ENCODE measurements at places on chromosomes 5 and 9.

GRCh38 chr5:156883316-156883875, 33.3 kb downstream of the PPP1R2B start:
- DNase-seq = no peak
- no peak overlapping the region for H3K4me3 ChIP-seq
- peaks cover 5% of the 10 kb centered on the region for H3K27me3 ChIP-seq

DNA sequence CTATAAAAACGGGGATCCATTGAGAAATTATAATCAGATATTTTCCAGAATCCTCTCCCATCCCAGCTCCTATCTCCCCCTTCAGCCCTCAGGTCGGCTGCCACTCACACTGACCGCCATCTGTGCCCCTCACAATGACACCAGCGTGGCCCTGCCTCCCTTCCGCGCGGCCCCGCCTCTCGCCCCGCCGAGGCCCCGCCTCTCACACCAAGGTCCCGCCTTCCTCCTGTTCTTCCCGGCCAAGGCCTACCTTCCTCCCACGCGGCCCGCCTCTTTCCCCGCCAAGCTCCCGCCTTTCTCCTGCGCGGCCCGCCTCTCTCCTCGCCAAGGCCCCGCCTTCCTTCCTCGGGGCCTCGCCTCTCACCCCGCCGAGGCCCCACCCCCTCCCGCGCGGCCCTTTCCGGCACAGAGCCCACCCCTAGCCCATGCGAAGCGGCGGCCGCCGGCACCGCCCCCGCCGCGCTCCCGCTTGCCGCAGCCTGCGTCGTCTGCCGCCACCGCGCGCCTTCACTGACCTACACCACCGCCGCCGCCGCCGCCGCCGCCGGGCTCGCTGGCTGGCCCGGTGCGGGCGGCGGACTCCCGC, at the start of gene DNAJC21:
DNAJC21 (plus strand) TSS at position 426 of the 586 bp plus-strand sequence. CDS start 261 bp downstream, outside the sequence.
- peaks cover 11% of the 10 kb centered on the region for H3K36me3 ChIP-seq
- DNase-seq = peak; percentile 97
- peak within 1 kb of the TSS; percentile 98 for H3K4me3 ChIP-seq
- no peaks in the 10 kb centered on the region for H3K4me1 ChIP-seq

DNA sequence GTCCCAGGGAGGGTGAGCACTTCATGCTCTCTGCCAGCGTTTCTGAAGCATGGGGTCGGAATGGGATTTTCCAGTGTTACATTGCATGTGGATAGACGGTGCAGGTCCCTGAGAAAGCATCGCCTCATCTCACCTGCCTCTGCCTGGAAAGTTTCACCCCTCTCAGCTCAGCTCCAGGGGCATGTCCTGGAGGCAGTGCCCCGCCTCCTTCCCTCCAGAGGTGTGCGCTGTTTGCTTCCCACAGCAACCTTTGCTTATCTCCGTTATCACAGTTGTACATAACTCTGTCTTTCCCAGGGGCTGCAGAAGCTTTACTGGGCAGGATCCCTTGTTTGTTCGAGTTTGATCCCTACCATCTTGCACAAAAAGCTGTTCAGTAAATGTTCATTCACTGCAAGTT, 10.7 kb upstream of the CREBRF start:
- no peak overlapping the region for H3K27ac ChIP-seq
- H3K4me3 ChIP-seq = no peak overlapping the region
- H3K27me3 ChIP-seq = no peaks in the 10 kb centered on the region
- no peaks in the 10 kb centered on the region for H3K4me1 ChIP-seq

- no peaks in the 10 kb centered on the region for H3K4me1 ChIP-seq
- H3K4me3 ChIP-seq = no peak overlapping the region
- DNase-seq = no peak
- no peaks in the 10 kb centered on the region for H3K36me3 ChIP-seq
- H3K27ac ChIP-seq = no peak overlapping the region
Measured at GRCh38 chr9:84811751-84812074, 142.2 kb downstream of the NTRK2 start.

GRCh38 chr9:109868722-109869121, 88.7 kb downstream of the PALM2AKAP2 start:
- H3K4me3 ChIP-seq = no peak overlapping the region
- H3K27ac ChIP-seq = no peak overlapping the region
- no peaks in the 10 kb centered on the region for H3K36me3 ChIP-seq
- DNase-seq = no peak

- DNase-seq = no peak
- H3K27ac ChIP-seq = peak overlapping the region; percentile 35
- H3K4me3 ChIP-seq = no peak overlapping the region
- H3K27me3 ChIP-seq = no peaks in the 10 kb centered on the region
Measured at GRCh38 chr9:130766927-130767307, 68.1 kb upstream of the ABL1 start.

- H3K4me1 ChIP-seq = no peaks in the 10 kb centered on the region
- no peak for DNase-seq
- H3K4me3 ChIP-seq = no peak overlapping the region
- no peak overlapping the region for H3K27ac ChIP-seq
Measured at GRCh38 chr9:35882996-35883395, 12.8 kb upstream of the OR13J1 start.

DNA sequence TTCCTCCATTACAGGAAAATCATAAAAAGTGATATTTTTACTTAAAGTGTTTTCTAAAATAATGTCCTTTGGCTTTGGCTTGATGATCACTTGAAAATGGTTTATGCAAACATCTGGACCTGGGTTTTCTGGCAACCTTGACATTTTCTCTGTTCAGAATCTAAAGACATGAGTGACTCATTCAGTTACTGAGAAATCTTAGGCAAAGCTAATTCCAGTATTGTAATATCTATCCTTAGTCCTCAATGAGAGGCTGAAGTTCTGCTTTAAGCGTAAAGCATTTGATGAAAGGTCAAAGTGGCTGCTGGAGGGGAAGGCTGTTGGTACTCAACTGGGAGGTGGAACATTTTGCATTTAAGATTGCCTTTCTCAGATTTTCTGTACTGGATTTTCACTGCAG, 2.3 kb downstream of the MAN2A1 start:
- peak overlapping the region; percentile 98 for H3K27ac ChIP-seq
- H3K36me3 ChIP-seq = no peaks in the 10 kb centered on the region
- H3K4me3 ChIP-seq = peak overlapping the region; percentile 93

- H3K36me3 ChIP-seq = no peaks in the 10 kb centered on the region
- no peak overlapping the region for H3K4me3 ChIP-seq
- no peak overlapping the region for H3K27ac ChIP-seq
- no peaks in the 10 kb centered on the region for H3K27me3 ChIP-seq
Measured at GRCh38 chr9:38205279-38205678, 136.3 kb upstream of the SHB start.

DNA sequence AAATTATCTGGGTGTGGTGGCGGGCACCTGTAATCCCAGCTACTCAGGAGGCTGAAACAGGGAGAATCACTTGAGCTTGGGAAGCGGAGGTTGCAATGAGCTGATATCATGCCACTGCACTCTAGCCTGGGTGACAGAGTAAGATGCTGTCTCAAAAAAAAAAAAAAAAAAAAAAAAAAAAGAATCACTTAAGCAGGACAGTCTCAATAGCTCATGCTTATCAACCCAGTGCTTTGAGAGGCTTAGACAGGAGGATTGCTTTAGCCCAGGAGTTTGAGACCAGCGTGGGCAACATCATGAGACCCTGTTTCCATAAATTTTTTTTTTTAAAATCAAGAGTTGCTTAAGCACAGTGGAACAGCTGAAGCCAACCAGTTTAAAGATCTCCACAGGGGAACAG, 42.6 kb downstream of the LEAP2 start:
- no peaks in the 10 kb centered on the region for H3K4me1 ChIP-seq
- H3K27ac ChIP-seq = no peak overlapping the region
- H3K4me3 ChIP-seq = no peak overlapping the region
- H3K27me3 ChIP-seq = no peaks in the 10 kb centered on the region

DNA sequence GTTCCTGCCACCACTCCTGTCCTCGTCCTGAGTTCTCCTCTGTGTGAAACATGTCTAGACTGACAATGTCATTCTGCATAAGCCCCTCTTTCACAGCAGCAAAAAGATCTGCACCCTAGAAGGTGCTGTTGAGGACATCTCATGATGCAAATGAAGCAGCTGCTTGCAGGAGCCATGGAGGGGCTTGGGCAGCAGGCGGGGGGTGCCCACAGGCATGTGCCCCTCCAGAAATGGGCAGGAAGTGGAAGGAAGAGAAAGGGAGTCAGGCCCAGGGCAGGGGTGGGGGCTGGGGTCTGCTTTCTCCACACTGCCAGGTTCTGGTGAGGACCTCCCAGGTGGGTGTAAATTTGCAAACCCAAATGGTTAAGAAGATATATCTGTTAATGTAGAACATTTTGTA, 54.5 kb upstream of the KCNMB1 start:
- H3K4me1 ChIP-seq = no peaks in the 10 kb centered on the region
- no peak for DNase-seq
- no peaks in the 10 kb centered on the region for H3K27me3 ChIP-seq
- H3K36me3 ChIP-seq = no peaks in the 10 kb centered on the region

- no peaks in the 10 kb centered on the region for H3K36me3 ChIP-seq
- no peaks in the 10 kb centered on the region for H3K27me3 ChIP-seq
- H3K27ac ChIP-seq = peak overlapping the region; percentile 76
- H3K4me3 ChIP-seq = no peak overlapping the region
- DNase-seq = no peak
Measured at GRCh38 chr9:114177423-114178064, 22.2 kb downstream of the COL27A1 start.

GRCh38 chr5:180390441-180391190, 37.5 kb upstream of the GFPT2 start:
- no peak overlapping the region for H3K27ac ChIP-seq
- no peaks in the 10 kb centered on the region for H3K4me1 ChIP-seq
- no peak overlapping the region for H3K4me3 ChIP-seq
- no peaks in the 10 kb centered on the region for H3K36me3 ChIP-seq

- H3K4me1 ChIP-seq = peaks cover 35% of the 10 kb centered on the region
- peak overlapping the region; percentile 95 for H3K4me3 ChIP-seq
- H3K27me3 ChIP-seq = no peaks in the 10 kb centered on the region
- peaks cover 8% of the 10 kb centered on the region for H3K36me3 ChIP-seq
- DNase-seq = no peak
- H3K27ac ChIP-seq = peak overlapping the region; percentile 84
Measured at GRCh38 chr5:90528601-90529193, 687 bp downstream of the LYSMD3 start.

- H3K27me3 ChIP-seq = no peaks in the 10 kb centered on the region
- no peaks in the 10 kb centered on the region for H3K4me1 ChIP-seq
- no peak overlapping the region for H3K4me3 ChIP-seq
- no peak for DNase-seq
- H3K27ac ChIP-seq = no peak overlapping the region
Measured at GRCh38 chr5:144219869-144220268, 49.2 kb downstream of the KCTD16 start.

DNA sequence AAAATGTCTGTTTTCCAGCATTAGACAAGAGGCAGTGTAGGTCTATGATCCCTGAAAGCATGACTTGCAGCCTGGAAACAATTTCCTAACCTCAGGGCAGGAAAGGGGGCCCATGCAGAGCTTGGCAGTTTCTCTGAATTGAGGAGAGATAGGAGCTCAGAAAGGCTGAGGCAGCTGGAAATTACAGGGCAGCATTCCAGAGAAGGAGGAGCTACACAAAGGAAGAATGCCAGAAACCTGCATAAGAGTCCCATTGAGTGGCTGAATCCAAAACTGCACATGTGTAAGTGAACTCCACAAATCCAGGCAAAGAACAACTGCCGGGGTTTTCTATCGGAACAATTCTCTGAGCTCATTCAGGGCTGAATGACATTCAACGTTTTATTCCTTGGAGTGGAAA, 346.8 kb downstream of the PIK3R1 start:
- H3K27me3 ChIP-seq = no peaks in the 10 kb centered on the region
- H3K4me1 ChIP-seq = no peaks in the 10 kb centered on the region
- H3K36me3 ChIP-seq = no peaks in the 10 kb centered on the region
- DNase-seq = no peak

- H3K4me1 ChIP-seq = no peaks in the 10 kb centered on the region
- no peak overlapping the region for H3K4me3 ChIP-seq
- no peaks in the 10 kb centered on the region for H3K36me3 ChIP-seq
Measured at GRCh38 chr5:2912741-2913140, 161.3 kb upstream of the IRX2 start.

GRCh38 chr9:136551401-136552116, 5.7 kb upstream of the NOTCH1 start:
- peak; percentile 85 for DNase-seq
- peaks cover 83% of the 10 kb centered on the region for H3K4me1 ChIP-seq
- H3K36me3 ChIP-seq = no peaks in the 10 kb centered on the region
- H3K27ac ChIP-seq = peak overlapping the region; percentile 95
- H3K4me3 ChIP-seq = peak overlapping the region; percentile 29

- H3K4me1 ChIP-seq = no peaks in the 10 kb centered on the region
- no peak overlapping the region for H3K27ac ChIP-seq
- H3K27me3 ChIP-seq = no peaks in the 10 kb centered on the region
- no peak overlapping the region for H3K4me3 ChIP-seq
- DNase-seq = no peak
Measured at GRCh38 chr9:89116064-89116804, 62.4 kb downstream of the SHC3 start.

GRCh38 chr5:140550147-140551079, 3.0 kb downstream of the EIF4EBP3 start:
- H3K4me1 ChIP-seq = peaks cover 13% of the 10 kb centered on the region
- peak overlapping the region; percentile 93 for H3K27ac ChIP-seq
- H3K4me3 ChIP-seq = no peak overlapping the region
- no peaks in the 10 kb centered on the region for H3K27me3 ChIP-seq
- peaks cover 29% of the 10 kb centered on the region for H3K36me3 ChIP-seq

- H3K27ac ChIP-seq = no peak overlapping the region
- H3K4me1 ChIP-seq = peaks cover 6% of the 10 kb centered on the region
- H3K36me3 ChIP-seq = no peaks in the 10 kb centered on the region
- no peak for DNase-seq
- H3K27me3 ChIP-seq = no peaks in the 10 kb centered on the region
- H3K4me3 ChIP-seq = no peak overlapping the region
Measured at GRCh38 chr5:11903121-11903613, 1.1 kb downstream of the CTNND2 start.

DNA sequence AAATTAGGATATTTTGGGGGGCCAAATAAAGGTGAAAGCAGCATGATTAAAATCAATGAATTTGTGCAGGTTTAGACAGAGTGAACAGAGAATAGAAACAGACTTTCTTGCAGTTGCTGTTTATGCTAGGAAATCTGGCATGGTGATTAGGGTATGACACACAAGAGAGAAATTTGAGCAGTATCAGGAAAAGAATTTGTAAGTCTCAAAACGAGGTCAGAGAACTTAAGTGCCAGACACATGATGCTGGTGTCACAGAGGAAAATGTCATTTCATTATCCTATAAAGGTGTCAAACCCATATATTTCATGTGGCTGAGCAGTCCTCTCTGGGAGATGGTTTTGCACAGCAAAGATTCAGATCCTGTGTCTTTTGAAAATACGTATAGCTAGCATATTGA, 15.7 kb downstream of the LVRN start:
- no peaks in the 10 kb centered on the region for H3K27me3 ChIP-seq
- peak overlapping the region; percentile 64 for H3K27ac ChIP-seq
- no peak overlapping the region for H3K4me3 ChIP-seq
- no peaks in the 10 kb centered on the region for H3K4me1 ChIP-seq
- H3K36me3 ChIP-seq = no peaks in the 10 kb centered on the region
- no peak for DNase-seq

Measured in tibial artery (tissue), 4 donors.